ENCODE measurements at places on chromosomes 13 and 19.

DNA sequence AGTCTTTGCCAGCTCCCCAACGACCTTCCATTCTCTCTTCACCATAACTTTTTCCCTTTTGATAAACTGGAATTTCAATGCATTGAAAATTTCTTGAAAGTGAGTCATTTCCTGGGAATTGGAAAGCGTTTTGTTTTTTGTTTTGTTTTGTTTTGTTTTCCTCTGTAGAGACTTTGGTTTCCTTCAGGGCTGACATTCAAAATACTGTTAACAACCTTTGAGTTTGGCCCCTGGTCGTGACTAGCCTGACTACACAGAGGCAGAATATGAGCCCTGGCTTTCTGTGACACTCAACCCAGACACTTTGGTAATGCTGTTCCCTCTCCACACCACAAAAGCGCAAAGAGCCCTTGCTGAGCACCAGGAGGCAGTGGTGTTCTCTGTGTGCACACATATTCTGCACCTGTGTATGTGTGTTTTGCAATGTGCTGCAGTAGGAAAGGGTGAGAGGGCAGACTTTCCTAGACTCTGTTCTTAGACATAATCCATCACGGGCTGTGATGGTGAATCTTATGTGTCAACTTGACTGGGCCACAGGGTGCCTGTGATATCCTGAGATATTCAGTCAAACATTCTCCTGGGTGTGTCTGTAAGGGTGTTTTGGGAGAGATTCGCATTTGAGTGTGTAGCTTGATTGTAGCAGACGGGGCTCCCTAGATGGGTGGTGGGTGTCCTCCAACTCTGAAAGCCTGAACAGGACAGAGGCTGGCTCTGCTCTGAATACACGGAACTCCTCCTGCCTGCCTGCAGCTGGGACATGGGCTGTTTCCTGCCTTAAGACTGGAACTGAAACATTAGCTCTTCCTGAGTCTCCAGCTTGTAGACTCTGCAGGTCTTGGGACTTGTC, 29.5 kb upstream of the ANKRD10 start:
- no peak for DNase-seq

- no peak for DNase-seq
These were observed 9.0 kb downstream of the ZNF302 start for GRCh38 chr19:34686455-34686854.

DNA sequence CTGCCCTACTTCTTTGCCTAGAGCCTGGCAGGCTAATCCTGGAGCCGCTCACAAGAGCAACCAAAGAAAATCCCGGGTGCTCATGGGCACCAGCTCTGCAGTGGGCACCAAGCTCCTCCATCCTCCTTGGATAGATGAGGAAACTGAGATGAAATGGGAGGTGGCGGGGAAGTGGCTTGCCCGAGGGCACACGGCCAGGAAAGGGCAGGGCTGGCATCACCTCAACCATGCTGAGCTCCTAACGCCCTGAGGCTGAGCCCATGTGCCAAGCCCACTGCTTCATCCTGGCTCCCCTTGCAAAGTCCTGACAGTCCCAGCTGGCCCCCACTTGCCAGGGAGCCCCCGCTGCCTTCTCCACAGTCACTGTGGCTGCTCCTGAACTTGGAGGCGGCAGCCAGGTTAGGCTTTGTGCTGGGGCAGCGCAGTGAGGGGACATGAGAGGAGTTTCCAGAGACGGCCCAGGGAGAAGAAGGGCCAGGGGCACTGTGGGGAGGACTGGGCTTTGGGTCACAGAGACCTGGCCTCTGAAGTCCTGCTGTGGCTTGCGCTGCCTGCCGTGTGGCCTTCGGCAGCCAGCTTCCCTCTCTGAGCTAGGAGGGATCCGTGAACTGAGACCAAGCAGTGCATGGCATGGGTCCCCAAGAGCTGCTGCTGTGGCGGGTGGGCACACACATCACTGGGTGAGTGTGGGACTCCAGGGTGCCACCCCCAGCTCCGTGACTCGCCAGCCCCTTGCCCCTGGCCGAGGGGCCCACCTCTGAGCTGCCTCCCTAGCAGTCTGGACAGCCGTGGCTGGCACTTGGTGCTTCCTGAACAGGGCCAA, 17.5 kb downstream of the TMED1 start:
- DNase-seq: no peak

GRCh38 chr19:56347163-56347778, 32.6 kb upstream of the ZSCAN5A start:
- no peak for DNase-seq

DNA sequence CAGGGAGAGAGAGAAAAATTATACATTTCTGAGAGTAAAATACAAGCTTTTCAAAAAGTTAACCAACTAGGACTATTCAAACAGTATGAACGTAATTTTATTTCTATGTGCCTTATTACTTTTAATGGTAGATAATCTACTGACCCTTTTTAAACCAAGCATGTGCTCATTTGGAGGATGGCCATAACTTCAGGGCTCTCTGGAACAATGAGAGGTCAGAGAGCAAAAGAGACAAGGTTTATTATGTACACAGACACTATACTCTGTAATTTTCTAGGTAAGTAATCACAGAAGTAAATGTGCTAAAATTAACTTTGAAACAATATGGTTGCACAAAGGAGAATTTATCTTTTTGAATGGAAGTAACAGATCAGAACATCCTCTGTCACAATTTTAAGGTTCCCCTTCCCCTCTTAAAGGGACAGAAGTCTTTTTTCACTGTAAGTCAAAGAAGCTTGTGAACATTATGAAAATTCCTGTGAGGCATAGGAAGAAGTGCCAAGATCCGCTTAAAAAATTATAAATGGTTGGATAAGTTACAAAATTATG, 1.0 kb downstream of the POSTN start:
- DNase-seq: no peak

Data from chondrocyte (in vitro differentiated cells).